Left renal pelvis (tissue), 4 donors: ENCODE measurements at places on chromosomes 3 and 15.
A peak's percentile ranks its signal among the peaks of the same experiment; 100 is the strongest.

- peak; percentile 27 for DNase-seq
Observed at GRCh38 chr15:66293419-66294156, at the start of gene DIS3L. TSS of gene DIS3L (plus strand) at chr15:66293568. CDS start at chr15:66293597, 29 bp downstream.

DNA sequence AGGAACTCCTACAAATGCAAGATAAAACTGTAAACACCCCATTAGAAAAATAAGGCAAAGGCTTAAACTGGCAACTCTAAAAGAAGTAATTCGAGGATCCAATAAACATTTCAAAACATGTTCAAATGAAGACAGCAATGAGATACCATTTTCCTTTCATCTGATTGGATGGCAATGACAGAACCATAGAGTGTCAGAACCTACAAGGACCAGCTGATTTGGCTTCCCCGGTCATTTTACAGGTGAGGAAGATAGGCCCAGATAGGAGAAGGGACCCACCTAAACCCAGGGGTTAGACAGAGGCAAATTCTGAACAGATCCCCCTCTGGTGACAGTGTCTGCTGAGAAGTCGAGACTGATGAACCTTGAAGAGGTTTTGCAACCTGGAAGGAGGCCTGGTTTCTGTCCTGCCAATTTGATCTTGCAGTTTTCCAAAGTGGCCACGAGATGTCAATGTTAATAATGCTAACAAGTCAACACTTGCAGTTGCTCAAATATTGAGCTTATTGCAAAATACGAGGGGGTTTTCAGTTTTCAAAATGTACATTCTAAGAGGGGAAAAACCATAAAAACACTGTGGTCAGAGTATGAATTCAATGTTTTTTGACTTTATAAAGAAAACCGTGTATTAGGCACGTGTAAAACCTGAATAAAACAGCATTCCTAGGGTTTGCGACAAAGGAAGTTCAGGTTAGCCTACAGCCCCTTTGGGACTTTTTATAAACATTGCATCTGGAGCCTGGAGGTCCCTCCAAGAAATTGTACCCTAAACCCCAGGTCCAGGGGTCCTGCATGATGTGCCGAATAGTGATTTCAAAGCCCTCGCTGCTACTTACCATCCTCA lies 21.5 kb downstream of the CFAP161 start:
- no peak for DNase-seq

- no peak for DNase-seq
Observed at GRCh38 chr15:39969002-39969394, 35.1 kb downstream of the EIF2AK4 start.

GRCh38 chr3:100022506-100022905 lies 91.8 kb downstream of the FILIP1L start:
- DNase-seq: no peak

DNA sequence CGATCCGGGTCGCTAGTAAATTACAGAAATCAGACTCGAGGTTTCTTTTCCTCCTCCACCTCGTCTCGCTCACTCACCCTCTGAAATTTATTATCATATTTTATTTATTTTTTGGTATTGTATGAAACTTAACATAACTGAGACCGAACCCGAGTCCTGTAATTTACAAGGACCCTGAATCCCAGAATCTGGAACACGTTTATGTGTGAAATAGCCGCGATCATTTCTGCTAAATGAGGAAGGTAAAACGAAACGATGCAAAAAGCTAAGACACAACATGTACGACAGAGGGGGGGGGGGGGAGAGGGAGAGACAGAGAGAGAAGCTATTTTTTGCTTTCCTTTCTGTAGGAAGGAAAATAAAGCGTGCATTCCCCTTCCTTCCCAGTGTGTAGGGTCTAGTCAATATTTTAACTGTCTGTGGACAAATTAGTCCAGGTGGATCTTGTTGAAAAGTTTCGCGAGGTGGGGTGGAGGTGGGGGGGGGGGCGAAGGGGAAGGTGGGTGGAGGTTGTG lies 1.6 kb downstream of the BBX start:
- peak; percentile 59 for DNase-seq

DNA sequence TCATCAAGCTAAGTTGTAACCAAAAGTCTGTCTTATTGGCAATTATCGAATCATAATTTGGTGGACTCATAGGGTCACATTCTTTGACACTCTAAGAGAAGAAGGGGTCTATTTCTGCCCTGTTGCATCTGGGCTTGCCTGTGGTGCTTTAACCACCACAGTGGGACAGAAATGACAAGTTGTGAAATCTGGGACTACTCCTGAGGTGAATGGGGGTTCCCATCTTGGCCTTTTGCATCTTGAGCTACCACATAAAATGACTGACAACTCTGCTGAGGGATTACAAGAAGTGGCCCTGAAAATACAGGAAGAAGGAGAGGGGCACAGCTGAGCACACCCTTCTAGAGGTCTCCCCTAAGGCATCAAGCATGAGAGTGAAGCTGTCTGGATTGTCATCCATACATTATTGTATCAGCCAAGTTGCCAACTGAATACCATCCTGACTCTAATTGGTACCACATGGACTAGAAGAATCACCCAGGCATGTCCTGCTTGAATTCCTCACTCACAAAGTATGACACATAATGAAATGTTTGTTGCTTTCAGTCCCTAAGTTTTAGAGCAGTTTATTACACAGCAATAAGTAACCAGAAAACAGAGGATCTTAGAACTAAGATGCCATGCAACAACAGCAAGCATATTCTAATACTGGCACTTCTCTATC lies 306.5 kb downstream of the ROBO1 start:
- DNase-seq: no peak

DNA sequence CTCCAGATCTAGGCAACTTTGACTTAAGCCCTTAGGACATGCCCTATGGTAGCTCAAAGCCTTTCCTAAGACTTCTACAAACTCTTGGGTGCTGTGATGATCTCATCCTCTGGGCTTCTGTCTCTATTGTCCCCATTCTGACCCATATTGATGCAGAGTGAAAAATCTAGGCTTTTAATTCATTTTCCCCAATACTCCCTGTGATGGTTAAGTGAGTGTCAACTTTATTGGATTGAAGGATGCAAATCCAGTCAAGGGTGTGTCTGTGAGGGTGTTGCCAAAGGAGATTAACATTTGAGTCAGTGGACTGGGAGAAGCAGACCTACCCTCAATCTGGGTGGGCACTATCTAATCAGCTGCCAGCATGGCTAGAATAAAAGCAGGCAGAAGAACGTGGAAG lies 97.3 kb upstream of the NUDT16 start:
- no peak for DNase-seq
